ENCODE measurements at places on chromosomes 5 and 9.
A peak's percentile ranks its signal among the peaks of the same experiment; 100 is the strongest.

- no peak for DNase-seq
Observed at GRCh38 chr5:26245321-26245720, 793.1 kb downstream of the CDH9 start.

- DNase-seq, result no peak
Observed at GRCh38 chr9:113210815-113211214, 10.3 kb downstream of the FKBP15 start.

DNA sequence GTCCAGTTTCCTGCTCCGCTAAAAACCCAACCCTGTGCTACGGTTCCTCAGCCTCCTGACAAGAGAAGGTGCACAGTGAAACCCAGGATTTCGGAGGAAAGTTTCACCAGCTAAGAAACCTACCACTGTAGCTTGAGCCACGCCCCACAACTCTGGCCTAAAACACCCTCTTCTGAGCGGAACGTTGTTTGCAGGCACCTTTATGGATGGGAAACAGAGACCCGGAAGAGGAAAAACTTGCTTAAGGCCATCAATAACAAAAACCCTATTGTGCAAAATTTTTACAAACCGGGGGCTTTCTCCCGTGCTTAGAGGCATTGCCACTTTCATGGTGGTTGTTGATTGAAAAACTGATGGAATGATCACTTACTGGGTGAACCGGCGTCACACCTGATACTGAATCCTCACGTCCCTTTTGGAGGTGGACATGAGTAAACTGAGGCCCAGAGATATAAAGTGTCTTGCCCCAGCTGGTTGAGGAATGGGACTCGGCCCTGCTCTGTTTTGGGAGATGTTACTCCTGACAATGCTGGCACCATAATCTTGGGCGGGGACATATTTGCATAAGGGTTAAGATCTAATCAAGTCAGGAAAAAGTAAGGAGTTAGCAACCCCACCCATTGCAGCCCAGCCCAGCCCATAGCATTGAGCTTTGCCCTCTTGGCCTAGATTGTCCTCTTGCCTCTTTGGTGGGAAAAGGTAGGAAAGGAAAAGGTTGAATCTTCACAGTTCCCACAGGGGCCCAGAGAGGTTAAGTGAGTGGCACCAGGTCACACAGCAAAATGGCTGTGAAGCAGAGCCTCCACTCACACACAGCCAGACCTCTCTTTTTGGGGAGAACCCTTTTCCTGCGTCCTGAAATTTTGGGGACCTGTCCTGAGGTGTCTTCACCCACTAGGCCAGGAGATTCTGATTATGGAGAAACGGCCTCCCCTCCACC is 23.2 kb upstream of the PTGS1 start:
- DNase-seq, result no peak

DNA sequence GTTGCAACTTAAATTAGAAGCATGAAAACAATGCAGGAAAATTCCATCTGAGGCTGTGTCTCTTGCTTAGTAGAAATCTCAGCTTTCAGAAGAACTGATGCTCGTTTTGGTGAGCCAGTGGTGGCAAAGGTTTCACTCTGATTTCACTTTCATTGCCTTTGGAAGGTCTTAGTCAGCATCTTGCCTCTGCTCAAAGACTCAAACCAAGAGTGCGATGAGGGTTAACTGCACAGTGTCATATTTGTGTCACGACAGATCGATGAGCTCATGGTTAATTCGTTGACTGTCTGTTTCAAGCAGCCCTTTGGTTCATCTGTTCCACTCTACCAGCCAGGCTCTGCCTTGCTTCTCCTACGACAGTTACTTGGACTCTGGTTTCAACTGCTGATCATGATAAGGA is 331.3 kb upstream of the KIF2A start:
- DNase-seq, result no peak

DNA sequence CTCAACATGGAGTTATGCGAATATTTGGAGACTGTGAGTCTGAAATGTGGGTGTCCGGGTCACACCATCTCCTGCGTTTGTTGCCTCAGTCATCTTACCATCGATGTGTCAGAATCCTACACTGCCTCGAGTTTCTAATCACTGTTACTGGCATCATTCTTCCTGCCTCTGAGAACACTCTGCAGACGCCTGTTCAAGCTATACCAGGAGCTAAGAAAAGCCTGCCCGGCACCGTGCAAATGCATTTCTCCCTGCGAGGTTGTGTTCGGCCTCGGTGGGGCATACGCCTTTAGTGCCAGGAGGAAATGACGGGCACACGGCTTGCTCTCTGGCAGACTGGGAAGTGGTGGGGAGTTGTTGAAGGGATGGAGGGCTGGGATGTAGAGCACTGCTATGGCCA is 31.2 kb upstream of the SLC25A51 start:
- no peak for DNase-seq

GRCh38 chr9:3500044-3500443 is 25.8 kb downstream of the RFX3 start:
- DNase-seq, result no peak

- DNase-seq, result no peak
Observed at GRCh38 chr5:173320259-173320658, 8.0 kb downstream of the STC2 start.

DNA sequence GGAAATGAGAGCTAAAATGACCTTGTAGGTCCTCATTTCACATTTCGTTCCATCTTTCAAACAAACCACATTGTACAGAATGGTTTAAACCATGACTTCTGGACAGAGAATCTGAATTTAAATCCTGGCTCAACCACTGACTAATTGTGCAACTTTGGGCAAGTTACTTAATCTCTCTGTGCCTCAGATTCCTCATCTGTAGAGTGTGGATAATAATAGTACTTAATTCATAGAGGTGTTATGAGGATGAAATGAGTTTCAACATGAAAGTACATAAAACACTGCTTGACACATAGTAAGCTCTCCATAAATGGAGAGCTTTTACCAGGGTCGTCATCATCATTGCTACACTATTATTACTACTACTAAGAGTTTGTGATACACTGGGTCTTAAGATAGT is 46.3 kb upstream of the FOXE1 start:
- DNase-seq, result no peak

DNA sequence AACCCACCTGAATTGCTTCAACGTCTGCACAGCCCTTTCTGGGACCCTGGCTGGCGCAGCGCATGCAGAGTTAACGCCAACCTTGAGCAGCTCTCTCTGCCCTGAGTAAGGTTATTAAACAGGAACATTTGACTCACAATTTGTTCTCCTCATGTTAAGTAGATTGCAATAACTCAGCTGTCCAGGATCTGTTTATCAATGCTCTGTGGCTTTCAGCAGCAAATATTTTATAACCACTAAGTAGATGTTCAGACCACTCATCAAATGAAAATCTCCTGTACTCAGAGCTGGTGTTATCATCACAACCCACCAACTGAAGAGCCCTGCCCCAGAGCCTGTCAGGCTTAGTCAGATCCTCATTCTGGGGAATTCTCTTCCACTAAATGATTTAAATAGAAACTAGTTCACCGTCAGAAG is 403.0 kb downstream of the ZNF608 start:
- DNase-seq, result no peak

DNA sequence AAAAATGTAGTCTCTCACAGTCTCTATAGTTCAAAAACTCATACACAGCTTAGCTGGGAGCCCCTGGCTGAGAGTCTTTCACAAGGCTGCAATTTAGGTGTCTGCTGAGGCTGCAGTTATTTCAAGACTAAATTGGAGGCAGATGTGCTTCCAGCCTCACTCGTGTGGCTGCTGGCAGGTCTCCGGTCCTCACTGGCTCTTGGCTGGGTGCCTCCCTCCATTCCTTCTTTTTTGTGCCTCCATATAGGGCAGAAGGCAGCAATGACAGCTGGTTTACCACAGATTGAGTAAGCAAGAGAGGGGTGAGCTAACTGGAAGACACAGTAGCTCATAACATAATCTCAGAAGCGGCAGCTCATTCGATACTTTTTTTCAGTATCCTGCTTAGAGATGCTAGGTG is 2167.7 kb upstream of the WWC1 start:
- DNase-seq, result no peak

- DNase-seq, result no peak
Observed at GRCh38 chr9:94945197-94946144, 219.0 kb downstream of the AOPEP start.

- no peak for DNase-seq
Observed at GRCh38 chr9:1272488-1272887, 222.3 kb downstream of the DMRT2 start.

DNA sequence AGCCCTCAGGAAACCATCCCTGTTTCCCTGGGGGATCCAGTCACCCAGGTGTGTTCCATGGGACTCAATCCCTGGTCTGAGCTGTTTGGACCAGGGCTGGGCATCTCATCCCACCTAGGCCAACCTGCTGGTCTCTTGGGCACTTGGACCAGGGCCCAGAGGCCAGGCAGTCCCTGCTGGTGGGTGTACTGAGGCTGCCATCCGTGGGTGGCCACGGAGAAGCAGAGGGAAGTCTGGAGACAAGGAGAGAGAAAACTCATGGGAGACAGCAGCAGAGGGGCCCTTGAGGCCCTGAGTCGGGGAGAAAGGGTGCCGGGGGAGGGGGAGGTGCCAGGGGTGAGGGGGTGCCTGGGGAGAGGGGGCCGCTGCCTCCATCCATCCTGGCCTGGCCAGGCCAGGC is 247.8 kb downstream of the PBX3 start:
- peak; percentile 9 for DNase-seq

DNA sequence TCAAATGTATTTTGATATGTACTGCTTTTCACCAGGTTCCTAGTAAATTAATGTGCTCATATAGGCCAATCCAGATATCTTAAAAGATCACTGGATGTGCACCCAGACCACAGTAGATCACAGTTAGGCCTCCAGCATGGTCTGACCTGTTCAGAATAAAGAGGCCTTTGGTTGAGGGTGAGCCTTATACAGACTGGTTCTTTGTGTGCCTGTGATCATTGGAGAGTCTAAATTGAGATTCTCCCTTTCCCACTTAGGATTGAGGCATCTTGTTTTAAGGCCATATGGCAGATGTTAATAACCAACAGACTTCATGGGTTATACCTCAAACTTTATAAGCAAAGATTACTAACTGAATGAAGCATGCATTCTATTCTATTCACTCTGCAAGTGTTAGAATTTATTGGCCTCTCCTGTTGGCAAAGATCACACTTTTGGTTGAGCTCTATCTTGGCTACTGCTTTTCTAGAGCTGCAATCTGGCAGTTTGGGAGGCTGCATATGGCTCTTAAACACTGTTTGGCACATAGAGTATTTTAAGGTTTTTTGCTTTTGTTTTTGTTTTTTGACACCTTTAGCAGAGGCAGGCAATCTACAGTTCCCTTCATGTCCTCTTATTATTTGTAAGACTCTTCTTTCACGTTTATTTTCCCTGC is 8.5 kb downstream of the CHSY3 start:
- no peak for DNase-seq

- no peak for DNase-seq
Observed at GRCh38 chr5:84032324-84032723, 311.7 kb upstream of the HAPLN1 start.

DNA sequence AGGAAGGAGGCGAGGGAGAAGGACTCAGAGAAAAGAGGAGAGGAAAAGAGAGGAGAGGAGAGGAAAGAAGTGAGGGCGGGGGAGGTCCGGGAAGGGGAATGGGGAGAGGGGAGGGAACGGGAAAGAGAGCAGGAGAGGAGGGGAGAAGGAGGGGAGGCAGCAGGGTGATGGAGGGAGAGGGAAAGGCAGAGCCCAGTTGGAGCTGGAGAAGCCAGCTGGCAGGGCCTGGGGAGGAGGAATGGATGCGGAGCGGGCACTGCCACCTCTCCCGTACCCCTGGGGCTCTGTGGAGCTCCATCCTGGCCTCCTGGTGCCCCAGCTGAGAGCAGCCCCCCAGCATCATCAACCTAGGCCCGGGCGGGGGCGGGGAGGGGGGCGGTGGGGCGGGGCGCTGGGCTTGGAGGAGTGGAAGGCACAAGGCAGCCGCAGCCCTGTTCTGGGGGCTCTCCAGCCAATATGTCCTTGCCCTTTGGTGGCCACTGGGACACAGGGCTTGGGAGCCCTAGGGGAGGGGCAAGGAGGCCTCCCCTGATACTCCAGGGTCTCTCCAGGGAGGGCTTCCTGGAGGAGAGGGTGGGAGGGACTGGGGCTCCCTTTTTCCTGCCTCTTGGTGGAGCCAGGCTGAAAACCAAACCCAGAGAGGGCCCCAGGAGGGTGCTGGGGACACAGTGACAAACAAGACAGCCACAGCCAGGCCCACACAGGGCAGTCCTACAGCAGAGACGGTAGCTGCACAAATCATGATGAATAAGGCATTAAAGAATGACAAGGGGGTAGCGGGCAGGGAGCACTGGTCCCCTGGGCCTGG is 123.7 kb downstream of the C9orf50 start:
- peak; percentile 72 for DNase-seq

GRCh38 chr5:93585041-93585766 is 2.2 kb downstream of the NR2F1 start:
- peak; percentile 65 for DNase-seq

DNA sequence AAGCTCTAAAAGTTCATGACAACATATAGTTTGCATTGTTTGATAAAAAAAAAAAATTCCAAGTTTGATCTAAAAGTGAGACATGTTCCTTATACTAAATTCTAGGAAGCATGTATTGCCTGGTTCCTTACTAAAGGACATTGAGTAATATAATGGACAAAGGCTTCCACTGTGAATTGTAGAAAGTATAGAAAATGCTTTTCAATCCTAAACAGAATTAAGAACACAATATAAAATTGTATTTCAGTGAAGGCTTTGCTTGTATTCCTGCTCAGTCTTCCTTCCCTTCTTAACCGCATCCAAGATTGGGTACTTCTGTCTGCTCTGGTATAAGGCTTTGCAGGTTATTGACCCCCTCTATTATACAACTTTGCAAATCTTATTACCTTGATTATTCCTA is 2.4 kb downstream of the RECK start:
- DNase-seq, result no peak

DNA sequence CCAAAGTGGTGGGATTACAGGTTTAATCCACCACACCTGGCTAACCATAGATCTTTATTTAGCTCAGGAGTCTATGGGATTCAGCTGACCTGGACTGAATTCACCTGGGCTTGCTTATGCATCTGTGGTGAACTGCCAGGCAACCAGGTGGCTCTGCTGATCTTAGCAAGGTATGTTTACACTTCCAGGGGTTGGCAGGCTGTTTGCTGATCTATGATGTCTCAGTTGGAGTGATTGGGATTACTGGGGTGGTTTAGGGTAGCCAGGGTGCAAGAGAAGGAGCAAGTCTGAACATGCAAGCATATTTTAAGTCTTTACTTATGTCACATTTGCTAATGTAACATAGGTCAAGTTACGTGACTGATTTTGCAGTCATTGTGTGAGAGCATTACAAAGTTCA is 63.6 kb upstream of the JAK2 start:
- no peak for DNase-seq

Data from D341Med (cell line).